ENCODE measurements at places on chromosomes 5 and 9.

DNA sequence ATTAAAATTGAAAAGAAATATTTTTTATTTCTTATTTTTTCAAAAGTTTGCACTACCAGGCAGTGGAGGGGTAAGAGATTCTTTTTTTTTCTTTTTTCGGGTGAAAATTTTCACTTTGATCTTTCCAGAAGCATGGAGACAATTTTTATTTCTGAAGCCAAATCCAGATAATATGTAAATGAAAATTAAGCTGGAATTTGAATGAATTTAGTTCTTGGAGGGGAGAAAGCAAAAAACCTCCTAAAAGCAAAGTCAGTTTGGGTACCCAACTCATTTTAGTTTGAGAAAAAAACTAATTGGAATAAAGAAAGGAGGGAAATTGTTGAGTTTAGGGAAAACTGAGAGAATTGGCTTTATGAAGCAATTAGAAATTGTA lies 872 bp downstream of the ZNF618 start:
- H3K4me1 ChIP-seq, result no peaks in the 10 kb centered on the region
- no peaks in the 10 kb centered on the region for H3K27me3 ChIP-seq
- no peaks in the 10 kb centered on the region for H3K36me3 ChIP-seq
- H3K27ac ChIP-seq, result no peak overlapping the region
- DNase-seq, result no peak

- no peaks in the 10 kb centered on the region for H3K36me3 ChIP-seq
- H3K4me1 ChIP-seq, result peaks cover 12% of the 10 kb centered on the region
- no peak overlapping the region for H3K4me3 ChIP-seq
Observed at GRCh38 chr9:35948451-35948850, 9.5 kb downstream of the OR2S2 start.

DNA sequence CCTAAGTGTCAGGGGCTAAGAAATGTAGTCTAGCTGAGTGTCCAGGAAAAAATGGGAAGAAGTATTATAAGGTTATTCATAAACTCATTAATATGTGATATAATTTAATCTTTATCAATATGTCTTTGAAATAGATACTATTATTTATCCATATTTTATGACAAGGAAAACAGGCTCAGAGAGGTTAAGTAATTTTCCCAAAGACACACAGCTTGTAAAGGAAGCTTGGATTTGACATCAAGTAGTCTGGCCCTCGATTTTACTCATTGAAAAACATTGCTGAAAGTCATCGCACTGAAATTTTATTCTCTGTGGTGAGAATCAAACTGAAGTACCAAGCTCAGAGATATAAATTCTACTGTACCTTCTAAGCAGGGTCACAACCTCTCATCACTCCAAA lies 276.9 kb downstream of the MSX2 start:
- no peaks in the 10 kb centered on the region for H3K27me3 ChIP-seq
- no peak for DNase-seq
- H3K4me1 ChIP-seq, result no peaks in the 10 kb centered on the region
- no peaks in the 10 kb centered on the region for H3K36me3 ChIP-seq
- no peak overlapping the region for H3K27ac ChIP-seq

DNA sequence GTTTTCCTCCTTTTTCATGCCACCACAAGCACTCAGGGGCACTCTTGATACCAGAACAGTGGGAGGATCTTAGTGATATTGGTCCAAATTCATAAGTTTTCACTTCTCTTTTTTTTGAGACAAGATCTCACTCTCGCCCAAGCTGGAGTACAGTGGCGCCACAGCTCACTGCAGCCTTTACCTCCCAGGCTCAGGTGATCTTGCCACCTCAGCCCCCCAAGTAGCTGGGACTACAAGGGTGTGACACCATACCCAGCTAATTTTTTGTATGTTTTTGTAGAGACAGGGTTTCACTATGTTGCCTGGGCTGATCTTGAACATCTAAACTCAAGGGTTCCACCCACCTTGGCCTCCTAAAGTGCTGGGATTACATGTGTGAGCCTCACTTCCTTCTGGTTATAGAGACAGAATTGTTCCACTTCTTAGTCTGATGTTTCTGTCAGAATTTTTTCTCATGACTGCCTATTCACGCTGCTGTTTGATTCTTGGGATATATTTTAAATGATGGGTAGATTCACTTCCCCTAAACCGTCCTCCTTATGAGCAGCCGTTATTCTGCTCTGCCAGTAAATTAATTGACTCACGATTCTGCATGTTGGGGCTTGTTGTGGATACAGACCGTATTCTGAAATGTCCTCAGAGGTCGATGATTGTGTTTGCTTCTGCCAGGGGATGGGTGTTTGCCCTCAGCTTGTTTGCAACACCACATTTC lies 30.8 kb downstream of the MTAP start:
- H3K4me3 ChIP-seq, result no peak overlapping the region
- no peaks in the 10 kb centered on the region for H3K27me3 ChIP-seq
- peaks cover 77% of the 10 kb centered on the region for H3K4me1 ChIP-seq
- H3K27ac ChIP-seq, result peak overlapping the region; percentile 100
- no peak for DNase-seq
- peaks cover 53% of the 10 kb centered on the region for H3K36me3 ChIP-seq

DNA sequence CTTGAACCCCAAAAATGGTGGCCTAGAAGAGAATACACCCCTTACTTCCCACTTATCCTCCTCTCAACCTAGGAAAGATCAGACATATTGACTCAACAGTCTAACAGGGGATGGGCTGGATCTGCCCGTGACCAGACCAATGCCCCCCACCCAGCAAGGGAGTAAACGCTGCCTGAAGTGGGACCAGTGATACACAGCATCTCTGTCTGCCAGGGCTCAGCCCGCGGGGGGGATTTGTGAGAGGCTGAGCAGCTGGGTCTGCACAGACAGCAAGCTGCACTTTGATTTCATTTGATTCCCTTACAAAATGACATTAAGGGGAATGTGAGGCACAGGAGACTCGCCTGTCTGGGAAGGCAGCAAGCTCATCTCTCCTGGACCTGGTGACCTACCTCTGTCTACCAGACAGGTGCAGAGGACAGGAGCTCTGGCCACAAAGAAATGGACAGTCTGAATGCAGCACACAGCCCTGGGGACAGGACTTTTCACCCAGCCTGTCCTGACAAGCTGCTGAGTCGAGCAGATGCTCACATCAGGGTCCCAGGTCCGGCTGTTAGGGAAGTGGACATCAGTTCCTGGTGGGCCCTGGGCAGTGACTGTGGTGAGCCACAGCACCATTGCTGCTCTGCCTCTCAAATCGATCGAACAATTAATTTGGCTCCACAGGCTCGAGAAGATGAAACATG lies 79.9 kb downstream of the RGS3 start:
- H3K36me3 ChIP-seq, result no peaks in the 10 kb centered on the region
- no peak overlapping the region for H3K4me3 ChIP-seq
- H3K27ac ChIP-seq, result no peak overlapping the region
- no peaks in the 10 kb centered on the region for H3K4me1 ChIP-seq

- H3K4me1 ChIP-seq, result no peaks in the 10 kb centered on the region
- no peak for DNase-seq
- H3K4me3 ChIP-seq, result no peak overlapping the region
Observed at GRCh38 chr5:127143722-127144121, 70.4 kb upstream of the C5orf63 start.

- DNase-seq, result no peak
- H3K36me3 ChIP-seq, result no peaks in the 10 kb centered on the region
- H3K27me3 ChIP-seq, result peaks cover 23% of the 10 kb centered on the region
- H3K27ac ChIP-seq, result no peak overlapping the region
- H3K4me3 ChIP-seq, result no peak overlapping the region
Observed at GRCh38 chr9:116279230-116279629, 125.6 kb downstream of the PAPPA start.

GRCh38 chr9:26077860-26078259 lies 399.6 kb upstream of the TUSC1 start:
- H3K27ac ChIP-seq, result no peak overlapping the region
- H3K4me1 ChIP-seq, result peaks cover 2% of the 10 kb centered on the region
- DNase-seq, result no peak
- no peaks in the 10 kb centered on the region for H3K36me3 ChIP-seq
- no peaks in the 10 kb centered on the region for H3K27me3 ChIP-seq

DNA sequence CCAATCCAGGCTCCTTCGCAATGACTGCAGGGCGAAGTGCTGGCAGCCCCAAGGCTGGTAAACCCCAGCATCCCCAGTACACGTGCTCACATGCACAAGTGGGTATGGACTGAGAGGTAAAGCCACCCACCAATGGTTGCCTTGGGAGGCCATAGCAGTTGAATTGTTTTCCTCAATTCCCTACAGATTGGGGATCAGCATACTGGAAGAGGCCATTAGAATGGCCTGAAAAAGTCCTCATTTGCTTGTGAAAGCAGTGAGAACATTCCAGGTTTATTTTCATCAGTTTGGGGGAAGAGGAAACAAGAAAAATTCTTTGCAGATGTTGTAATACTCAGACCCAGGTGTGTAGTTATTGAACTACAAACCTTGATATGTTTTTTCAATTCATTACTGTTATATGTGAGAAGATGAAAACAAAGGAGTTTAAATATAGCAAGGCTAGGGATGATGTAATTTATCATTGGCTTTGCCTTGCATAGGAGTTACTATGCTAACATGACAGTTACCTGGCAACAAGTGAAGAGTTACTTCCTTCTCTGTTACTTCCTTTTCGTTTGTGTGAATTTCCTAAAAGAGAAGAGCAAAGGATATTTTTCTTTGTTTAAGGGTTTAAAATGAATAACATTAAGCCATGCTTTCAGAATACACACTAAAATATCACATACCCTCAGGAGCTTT lies 36.4 kb downstream of the MTMR12 start:
- no peak overlapping the region for H3K27ac ChIP-seq
- no peak overlapping the region for H3K4me3 ChIP-seq
- peaks cover 2% of the 10 kb centered on the region for H3K36me3 ChIP-seq
- no peaks in the 10 kb centered on the region for H3K27me3 ChIP-seq
- H3K4me1 ChIP-seq, result no peaks in the 10 kb centered on the region
- DNase-seq, result no peak

GRCh38 chr5:148746826-148747535 lies 79.4 kb upstream of the ADRB2 start:
- no peaks in the 10 kb centered on the region for H3K27me3 ChIP-seq
- no peak for DNase-seq
- H3K4me3 ChIP-seq, result no peak overlapping the region
- H3K27ac ChIP-seq, result no peak overlapping the region

DNA sequence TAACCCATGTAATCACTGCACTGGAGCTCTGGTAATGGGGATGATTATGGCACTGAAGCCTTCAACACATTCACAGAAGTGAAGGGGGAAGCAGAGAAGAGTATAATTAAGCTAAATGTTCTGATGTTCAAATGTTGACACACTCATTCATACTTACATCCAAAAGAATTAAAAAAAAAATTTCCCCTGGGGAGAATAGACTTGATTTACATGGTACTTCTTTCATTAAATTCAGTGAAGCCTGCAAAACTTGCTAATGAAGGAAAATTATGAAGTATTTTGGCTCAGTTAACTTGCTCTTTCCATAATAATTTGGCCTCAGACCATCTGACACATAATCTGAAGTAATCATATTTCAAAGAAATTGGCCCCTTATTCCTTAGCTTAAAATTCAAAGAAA lies 428.8 kb downstream of the SH3GL2 start:
- no peak for DNase-seq
- no peak overlapping the region for H3K4me3 ChIP-seq
- no peaks in the 10 kb centered on the region for H3K4me1 ChIP-seq
- no peak overlapping the region for H3K27ac ChIP-seq

DNA sequence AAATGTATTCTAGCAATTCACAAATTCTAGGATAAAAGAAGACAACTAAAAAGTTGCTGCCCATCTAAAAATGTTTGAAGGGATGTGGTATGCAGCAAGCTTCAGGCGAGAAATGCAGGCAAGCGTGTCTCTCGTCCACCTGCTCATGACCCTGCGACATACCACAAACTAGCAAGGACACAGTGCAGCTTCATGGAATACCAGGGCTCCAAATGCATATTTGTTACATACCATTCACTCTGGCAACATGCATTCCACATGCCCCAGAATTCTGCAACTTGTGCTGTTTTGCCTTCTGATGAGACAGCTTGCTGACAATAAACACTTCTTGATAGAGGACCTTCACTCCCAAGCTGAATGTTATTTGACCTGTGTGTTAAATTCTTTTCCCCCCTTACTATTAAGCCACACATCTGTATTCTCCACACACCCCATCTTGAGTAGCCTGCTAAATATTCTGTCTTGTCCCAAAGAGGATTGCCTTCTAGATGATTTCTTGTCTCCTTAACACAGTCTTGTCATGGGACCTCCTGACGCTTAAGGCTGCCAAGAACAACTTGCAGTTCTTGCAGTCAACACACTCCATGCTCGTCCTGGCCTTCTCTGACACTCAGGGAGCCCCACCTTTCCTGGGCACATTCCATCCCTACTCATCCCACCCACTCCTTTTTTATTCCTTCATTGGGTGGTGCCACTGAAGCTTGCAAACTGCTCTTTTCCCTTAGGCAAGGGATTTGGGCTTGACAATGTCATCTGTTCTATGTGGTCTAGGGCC lies 340.5 kb downstream of the PIK3R1 start:
- H3K27me3 ChIP-seq, result no peaks in the 10 kb centered on the region
- no peaks in the 10 kb centered on the region for H3K36me3 ChIP-seq
- no peak overlapping the region for H3K4me3 ChIP-seq
- DNase-seq, result no peak
- no peaks in the 10 kb centered on the region for H3K4me1 ChIP-seq

DNA sequence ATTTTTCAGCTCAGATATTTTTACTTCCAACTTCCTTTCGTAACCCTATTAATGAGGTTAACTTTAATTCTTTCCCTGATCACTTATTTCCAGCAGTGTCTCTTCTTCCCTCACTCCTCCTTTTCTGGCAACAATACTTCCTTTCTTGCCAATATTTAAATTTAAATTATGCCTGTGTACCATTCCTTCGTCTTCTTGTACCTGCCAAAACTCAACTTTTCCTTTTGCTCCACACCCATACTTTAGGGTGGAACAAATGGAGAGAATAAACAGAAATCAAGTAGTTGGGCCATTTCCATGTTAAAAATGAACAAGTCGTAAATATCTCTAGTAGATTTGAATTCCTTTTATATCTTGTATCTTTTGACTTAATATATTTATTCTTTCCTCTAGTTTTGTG lies 66.0 kb downstream of the FER start:
- DNase-seq, result no peak
- no peaks in the 10 kb centered on the region for H3K27me3 ChIP-seq
- H3K4me3 ChIP-seq, result no peak overlapping the region
- no peak overlapping the region for H3K27ac ChIP-seq
- no peaks in the 10 kb centered on the region for H3K36me3 ChIP-seq

Data from PC-3 (cell line).